ENCODE measurements at places on chromosomes 16 and 17. TPM values are rescaled to one million over a fixed set of nuclear protein-coding genes. Genes with fewer than 3 reads are reported as not detected.
A peak's percentile ranks its signal among the peaks of the same experiment; 100 is the strongest.

DNA sequence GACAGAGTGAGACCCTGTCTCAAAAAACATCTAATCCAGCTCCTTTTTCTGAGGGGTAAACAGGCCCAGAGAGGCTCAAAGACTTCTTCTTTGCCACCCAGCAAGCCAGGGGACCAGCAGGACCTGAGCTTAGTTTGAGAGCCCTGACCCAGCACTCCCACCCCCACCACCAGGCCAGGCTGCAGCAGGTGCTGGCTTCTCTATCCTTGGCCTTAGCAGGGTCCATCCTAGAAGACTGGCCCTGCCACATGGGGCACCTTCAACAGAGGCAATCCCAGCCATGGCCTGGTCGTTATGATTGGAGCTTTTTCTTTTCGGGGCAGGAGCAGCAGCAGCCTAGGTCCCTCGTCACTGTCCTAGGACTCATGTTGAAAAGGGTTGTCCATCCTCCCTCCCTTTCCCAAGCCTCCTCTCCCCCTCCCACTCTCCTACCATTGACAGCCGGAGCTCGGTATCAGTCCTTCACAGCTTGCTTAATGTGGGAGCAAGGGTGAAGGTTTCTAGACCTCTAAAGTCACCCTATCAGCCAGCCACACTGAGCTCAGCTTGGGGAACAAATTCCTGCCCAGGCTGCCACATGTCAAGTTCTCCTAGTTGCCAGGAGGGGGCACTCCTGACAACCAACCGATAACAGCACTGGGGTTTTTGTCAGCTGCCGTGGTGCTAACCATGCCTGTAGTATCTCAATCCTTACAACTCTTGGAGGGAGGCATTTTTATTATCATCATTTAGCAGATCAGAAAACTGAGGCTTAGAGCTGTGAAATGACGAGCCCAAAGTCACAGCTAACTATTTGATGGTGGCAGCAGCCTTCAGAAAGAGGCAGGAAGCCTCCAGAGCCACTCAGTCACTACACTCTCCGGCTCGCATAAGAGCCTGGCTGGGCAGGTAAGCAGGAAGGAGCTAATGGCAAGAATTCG is 11.2 kb downstream of the MRPL27 start:
- H3K36me3 ChIP-seq: peaks cover 62% of the 10 kb centered on the region
- peak; percentile 60 for DNase-seq
- no peaks in the 10 kb centered on the region for H3K27me3 ChIP-seq
- peaks cover 11% of the 10 kb centered on the region for H3K4me1 ChIP-seq
- no peak overlapping the region for H3K4me3 ChIP-seq

MYO18A gene
- 183 TPM for polyA plus RNA-seq

GRCh38 chr17:19342611-19343255 is 19.8 kb downstream of the B9D1 start:
- peak overlapping the region; percentile 35 for H3K27ac ChIP-seq
- H3K36me3 ChIP-seq: peaks cover 3% of the 10 kb centered on the region
- no peak for DNase-seq
- no peaks in the 10 kb centered on the region for H3K27me3 ChIP-seq
- H3K4me1 ChIP-seq: peaks cover 42% of the 10 kb centered on the region

- H3K4me3 ChIP-seq: no peak overlapping the region
- H3K27ac ChIP-seq: no peak overlapping the region
- peaks cover 9% of the 10 kb centered on the region for H3K36me3 ChIP-seq
- no peaks in the 10 kb centered on the region for H3K27me3 ChIP-seq
- peaks cover 46% of the 10 kb centered on the region for H3K4me1 ChIP-seq
- DNase-seq: no peak
Measured at GRCh38 chr17:925817-926216, 53.8 kb downstream of the NXN start.

ATP2A1 gene
- polyA plus RNA-seq: 300 TPM

RIPOR1 gene
- 52.3 TPM for polyA plus RNA-seq

- DNase-seq: peak; percentile 67
- H3K4me1 ChIP-seq: peaks cover 19% of the 10 kb centered on the region
- no peaks in the 10 kb centered on the region for H3K36me3 ChIP-seq
- no peak overlapping the region for H3K27ac ChIP-seq
Measured at GRCh38 chr16:53913099-53913870, 209.3 kb downstream of the FTO start.

ALOX15B gene
- polyA plus RNA-seq: 0.59 TPM

TOX3 gene
- 1.6 TPM for polyA plus RNA-seq

TGFB1I1 gene
- polyA plus RNA-seq: 80.7 TPM

- no peak for DNase-seq
- H3K27ac ChIP-seq: no peak overlapping the region
- peaks cover 39% of the 10 kb centered on the region for H3K4me1 ChIP-seq
- no peak overlapping the region for H3K4me3 ChIP-seq
- H3K27me3 ChIP-seq: no peaks in the 10 kb centered on the region
Measured at GRCh38 chr17:80797741-80798594, 193.7 kb upstream of the CHMP6 start.

NAGPA gene
- polyA plus RNA-seq: 5.7 TPM

Measured in muscle of leg (tissue), 16 donors.